Activated CD4-positive, alpha-beta T cell treated with anti-CD3 and anti-CD28 coated beads, Interleukin-10, Interleukin-2, amounts not matched to agents 100 ng/mL and 50 ng/mL, durations not matched to agents 16 hours and 8 hours (primary cell): ENCODE measurements at places on chromosomes 16 and 17.

- no peak for DNase-seq
Measured at GRCh38 chr16:66832661-66833305, 2.0 kb upstream of the NAE1 start.

DNA sequence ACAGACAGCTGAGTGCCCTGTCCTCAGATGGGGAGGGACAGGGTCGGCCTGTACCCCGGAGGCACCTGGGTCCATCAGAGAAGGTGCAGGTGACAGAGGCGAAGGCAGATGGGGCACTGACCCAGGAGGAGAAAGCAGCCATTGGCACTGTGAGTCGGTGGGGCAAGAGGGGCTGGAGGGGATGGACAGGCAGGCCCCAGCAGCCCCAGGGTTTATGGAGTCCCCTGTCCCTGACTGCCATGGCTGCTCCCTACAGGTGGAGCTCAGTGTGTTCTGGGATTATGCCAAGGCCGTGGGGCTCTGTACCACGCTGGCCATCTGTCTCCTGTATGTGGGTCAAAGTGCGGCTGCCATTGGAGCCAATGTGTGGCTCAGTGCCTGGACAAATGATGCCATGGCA is 32.1 kb downstream of the ANKRD40 start:
- no peak for DNase-seq

DNA sequence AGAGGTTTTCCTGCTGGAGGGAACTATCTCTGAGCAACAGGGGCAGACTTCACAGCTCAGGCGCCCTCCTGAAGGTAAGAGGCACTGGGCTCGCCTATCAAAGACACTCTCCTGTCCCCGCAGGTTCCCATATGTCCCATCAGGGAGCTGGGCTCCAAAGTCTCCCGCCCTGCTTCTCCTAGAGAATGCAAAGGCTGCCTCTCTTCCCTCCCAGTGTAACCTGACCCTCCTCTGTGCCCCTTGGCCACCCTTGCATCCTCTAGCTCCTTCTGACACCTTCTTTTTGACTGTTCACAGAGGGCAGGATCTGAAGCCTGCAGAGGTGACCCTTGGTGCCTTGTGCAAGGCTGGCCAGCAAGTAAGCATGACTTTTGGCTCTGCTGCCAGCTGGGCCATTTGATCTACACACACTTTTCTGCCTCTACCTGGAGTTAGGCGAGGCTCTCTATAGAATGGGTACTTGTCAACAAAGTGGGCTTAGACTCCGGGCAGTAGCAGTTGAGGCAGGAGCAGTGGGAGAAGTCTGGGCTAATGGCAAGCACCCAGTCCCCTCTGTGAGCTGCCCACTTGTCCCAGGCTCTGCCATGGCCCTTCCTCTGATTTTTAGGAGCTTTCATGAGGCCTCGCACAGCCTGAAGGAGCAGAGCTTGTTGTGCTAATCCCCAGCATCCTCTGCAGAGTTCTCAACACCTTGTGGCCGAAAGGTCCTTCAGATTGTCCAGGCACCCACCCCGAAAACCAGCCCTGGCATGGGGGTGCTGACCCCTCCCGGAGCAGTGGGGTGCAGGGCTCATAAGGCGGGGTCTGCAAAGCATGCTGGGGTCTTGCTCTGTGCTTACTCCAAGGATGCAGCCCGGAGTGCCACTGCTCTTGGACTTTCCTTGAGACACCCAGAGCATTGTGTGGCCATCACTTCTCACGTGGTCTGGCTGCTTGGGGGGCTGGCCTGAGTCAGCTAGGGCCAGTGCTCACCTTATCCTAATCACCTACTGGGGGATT is 122.9 kb downstream of the METRNL start:
- no peak for DNase-seq

DNA sequence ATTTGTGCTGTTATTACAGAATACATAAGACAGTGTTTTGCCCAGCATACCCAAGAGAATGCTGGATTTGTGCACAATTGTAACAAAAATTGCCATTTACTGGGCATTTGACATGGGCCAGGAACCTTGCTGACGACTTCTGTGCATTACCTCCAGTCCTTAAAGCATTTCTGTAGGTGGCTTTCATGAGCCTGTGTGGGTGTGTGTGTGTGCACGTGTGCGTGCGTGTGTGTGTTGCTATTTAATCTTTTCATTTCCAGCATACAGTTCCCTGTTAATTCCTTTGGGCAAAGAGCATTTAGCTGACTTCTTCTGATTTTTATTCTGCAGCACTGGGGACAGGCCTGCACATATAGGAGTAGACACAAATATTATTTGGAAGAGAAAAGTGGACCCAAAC is 134.4 kb downstream of the CYLD start:
- DNase-seq, result no peak

DNA sequence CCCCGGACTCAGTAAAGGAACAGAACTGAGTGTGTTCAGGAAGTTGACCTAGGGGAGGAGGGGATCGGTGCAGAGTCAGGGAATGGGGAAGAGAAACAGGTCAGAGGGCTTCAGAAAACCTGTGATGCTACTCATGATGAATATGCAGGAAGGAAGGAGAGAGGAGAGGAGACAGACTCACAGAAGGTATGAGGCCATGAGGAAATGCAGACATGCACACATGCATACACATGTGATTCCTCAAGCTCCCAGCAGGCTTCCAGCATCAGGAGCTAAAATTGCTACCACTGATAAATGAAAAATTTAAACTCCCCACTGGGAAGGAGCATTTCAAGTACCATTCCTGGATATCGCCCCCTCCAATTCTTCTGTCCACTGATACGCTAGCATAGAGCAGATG is 262.6 kb downstream of the SLC39A11 start:
- no peak for DNase-seq

DNA sequence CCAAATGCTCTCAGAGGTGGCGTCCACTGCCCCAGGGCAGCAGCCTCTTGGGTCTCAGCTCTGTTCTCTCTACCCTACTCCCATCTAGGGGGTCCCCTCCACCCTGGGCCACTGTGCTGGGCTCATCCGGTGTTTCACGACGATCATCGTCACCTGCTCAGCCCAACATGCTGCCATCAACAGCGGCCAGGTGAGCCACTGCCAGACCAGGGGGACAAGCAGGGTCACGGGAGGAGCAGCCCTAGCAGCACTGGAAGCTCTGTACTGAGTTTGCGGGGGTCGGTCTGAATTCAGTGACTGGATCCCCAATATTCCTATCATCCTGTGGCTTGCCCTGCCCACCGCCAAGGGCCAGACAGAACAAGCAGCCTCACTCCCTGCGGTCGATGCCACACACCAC is 16.0 kb downstream of the ALOX12B start:
- DNase-seq, result no peak

DNA sequence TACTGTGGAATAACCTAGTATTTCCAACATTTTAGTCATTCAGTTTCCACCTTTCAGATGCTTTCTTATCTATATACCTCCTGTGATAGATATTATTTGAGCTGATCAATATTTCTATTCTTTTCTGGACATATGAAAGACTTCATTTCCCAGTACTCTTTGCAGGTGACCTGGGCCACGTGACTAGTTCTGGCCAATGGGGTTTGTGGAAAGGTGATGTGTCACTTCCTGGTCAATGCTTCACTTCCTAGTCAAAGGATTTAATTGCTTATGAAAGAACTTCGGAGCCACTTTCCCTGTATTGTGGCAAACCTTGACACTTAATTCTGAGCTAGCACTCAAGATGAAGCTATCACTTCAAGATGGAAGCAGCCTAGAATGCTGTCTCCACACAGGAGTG is 248.9 kb upstream of the FOXF1 start:
- DNase-seq, result peak; percentile 6

DNA sequence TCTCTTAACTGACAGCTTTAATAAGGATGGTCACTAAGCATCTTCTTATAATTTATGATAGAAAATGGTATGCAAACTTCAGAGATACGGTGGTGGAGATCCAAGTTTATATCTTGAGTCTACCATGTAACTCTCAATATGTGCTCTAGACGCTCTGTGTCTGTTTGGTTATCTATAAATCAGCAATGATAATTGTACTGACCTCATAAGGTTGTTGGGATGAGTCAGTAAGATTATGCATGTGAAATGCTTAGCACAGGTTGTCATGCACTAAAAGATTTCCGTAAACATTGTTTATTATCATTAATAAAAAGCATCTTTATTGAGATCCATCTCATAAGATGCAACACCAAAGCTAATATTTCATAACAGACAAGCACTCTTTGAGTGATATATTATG is 1094.9 kb upstream of the EEF2KMT start:
- no peak for DNase-seq

DNA sequence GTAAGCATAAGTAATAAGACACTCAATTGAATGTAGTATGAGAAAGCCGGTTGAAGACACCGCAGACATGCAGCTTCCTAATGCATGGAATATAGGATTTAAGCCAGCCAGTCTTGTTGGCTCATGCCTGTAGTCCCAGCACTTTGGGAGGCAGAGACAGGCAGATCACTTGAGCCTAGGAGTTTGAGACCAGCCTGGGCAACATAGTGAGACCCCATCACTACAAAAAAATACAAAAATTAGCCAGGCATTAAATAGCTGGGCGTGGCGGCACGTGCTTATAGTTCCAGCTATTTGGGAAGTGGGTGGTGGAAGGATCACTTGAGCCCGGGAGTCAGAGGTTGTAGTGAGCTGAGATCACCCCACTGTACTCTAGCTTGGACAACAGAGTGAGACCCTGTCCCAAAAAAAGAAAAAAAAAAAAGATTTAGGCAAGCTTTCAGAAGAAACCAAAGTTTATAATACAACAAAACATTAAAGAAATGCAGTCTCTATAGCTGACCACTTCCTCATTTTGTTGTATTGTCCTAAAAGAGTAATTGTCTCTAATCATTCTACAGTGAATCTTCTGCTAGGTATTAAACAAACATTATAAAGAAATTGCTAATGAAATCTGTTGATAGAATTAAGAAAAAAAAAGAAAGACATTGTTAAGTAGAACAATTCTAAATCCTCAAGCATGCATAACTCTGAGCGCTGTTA is 68.6 kb upstream of the KIFC3 start:
- DNase-seq, result no peak

DNA sequence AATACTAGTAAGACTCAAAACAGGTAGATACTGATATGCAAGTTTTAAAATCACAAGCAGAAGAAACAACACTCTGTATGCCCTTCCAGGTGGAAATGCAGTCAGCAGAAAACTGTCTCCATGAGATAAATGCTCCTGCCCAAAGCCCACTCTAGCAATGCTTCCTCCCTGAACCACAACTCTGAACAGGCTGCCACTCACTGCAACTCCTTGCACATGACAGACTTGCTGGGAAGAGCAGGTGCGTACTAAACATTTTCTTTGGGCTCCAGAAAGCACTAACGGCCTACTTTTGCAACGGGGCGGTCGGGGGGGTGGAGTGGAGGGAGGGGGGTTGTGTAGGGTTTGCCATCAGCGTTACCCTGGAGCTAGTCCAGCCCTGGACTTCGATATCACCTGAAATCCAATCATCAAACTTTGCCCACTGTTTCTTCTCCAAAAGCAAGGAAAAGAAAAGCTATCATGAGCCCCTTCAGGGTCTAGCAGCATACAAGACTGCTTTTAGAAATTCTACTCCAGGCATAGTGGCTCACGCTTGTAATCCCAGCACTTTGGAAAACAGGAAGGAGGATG is 46.1 kb downstream of the ANKRD11 start:
- no peak for DNase-seq

GRCh38 chr17:43324205-43324893 is 74.4 kb upstream of the ARL4D start:
- DNase-seq, result no peak
